ENCODE measurements at places on chromosomes 1 and 21.

DNA sequence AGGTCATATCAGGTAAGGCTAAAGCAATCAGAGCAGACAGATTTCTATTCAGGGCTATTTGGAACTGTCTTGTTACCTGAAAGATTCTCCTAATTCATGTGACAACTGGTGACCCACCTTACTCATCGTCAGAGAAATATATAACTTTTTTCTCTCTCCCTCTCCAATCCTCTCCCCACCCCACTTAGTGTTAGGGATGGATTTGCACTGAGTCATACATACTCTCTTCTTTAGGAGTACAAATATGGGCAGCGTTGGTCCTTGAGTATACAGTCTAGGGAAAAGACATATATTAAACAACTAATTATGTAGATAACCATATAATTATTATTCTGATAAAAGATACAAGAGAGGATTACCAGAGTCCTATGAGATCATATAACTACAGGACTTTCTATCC, 246.3 kb downstream of the HHIPL2 start:
- DNase-seq, result no peak

DNA sequence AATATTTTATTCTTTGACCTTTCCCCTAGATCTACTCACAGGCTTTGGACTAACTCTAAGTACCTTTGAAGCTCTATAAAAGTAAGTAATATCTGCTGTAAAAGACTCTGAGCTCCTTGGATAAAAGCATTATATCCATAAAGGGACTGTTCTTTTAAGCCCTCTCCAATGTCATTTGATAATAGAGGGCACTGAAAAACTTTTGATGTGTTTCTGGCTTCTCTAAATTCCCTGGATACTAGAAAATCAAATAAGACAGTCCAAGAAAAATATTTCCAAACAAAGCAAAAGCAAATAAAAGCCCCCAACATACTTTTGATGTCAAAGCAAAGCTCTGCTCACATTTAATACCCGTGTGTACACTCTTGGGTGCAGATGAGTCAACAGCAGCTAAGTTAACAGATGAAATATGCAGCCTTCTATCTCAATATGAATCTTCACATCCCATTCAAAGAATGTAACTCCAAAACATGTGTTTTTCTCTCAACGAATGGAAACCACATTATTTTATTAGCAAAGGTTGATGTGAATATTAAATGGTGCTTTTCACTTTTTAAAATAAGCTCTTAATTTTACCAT, 230.3 kb downstream of the CENPF start:
- no peak for DNase-seq

- DNase-seq, result no peak
Observed at GRCh38 chr21:30563072-30563471, 2.0 kb upstream of the KRTAP19-7 start.

- DNase-seq, result peak; percentile 34
Observed at GRCh38 chr1:204294357-204294756, 65.4 kb downstream of the PLEKHA6 start.

GRCh38 chr1:88504601-88505000, 179.5 kb upstream of the PKN2 start:
- no peak for DNase-seq

- DNase-seq, result no peak
Observed at GRCh38 chr1:159173320-159173719, 1.9 kb downstream of the CADM3 start.

- no peak for DNase-seq
Observed at GRCh38 chr1:109877317-109877771, 33.3 kb upstream of the CSF1 start.

GRCh38 chr1:92886886-92887419, 55.1 kb downstream of the RPL5 start:
- DNase-seq, result no peak

GRCh38 chr1:13593511-13594131, 10.0 kb downstream of the PDPN start:
- DNase-seq, result peak; percentile 13

DNA sequence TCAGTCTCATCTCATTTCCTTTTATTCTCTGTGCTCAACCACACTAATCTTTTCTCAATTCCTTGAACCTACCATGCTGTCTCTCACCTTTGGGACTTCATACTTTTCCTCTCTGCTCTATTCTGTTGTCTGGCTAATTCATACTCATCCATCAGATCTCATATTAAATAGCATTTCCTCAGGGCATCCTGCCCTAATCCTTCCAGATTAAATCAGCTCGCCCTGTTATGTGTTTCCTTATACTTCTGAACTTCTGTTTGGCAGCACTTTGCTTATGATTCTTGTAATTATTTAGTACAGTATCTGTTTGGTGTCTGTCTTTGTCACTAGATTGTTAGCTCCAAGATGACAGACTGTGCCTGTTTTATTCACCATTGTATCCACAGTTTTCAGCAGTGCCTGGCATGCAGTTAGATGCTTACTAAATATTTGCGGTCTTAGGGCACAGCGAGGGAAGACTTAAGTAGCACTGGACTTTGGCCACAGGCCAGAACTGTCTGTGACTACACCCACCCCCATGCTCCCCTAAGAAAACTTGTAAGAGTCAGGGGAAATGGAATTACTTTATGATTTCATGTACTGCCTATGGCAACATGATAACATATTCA, 9.9 kb upstream of the CAP1 start:
- no peak for DNase-seq

GRCh38 chr1:59391212-59392179, 94.6 kb downstream of the FGGY start:
- no peak for DNase-seq

DNA sequence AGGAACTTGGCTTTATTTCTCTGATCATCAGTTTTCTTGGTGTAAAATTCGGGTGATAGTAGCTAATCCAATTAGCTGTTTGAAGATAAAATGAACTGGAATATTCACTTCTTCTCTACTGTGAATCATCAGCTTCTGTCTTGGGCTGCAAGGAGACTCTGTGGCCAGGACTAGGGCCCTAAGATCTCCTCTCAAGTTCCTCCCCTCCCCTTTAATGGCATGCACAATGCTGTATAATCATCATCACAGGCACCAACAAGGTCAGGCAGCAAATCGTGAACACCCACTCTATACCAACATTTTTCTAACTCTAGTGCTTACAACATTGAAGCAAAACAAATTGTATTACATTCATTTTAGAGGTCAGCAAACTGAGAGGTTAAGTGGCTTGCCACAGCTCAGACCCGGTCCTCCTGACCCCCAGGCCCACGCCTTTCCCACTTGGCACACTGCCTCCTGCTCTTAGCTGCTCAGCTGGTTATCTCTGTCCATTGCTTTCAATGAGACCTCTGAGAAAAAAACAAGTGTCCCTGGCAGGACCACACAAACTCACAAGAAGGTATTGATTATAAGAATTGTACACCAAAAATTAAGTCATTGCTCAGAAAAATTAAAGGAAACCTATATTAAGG, 31.8 kb downstream of the LRRC52 start:
- no peak for DNase-seq

GRCh38 chr1:10796029-10796944, at the start of gene CASZ1:
TSS of gene CASZ1 (minus strand) at chr1:10796646. CDS start at chr1:10693889, 102,757 bp downstream.
- peak; percentile 90 for DNase-seq

DNA sequence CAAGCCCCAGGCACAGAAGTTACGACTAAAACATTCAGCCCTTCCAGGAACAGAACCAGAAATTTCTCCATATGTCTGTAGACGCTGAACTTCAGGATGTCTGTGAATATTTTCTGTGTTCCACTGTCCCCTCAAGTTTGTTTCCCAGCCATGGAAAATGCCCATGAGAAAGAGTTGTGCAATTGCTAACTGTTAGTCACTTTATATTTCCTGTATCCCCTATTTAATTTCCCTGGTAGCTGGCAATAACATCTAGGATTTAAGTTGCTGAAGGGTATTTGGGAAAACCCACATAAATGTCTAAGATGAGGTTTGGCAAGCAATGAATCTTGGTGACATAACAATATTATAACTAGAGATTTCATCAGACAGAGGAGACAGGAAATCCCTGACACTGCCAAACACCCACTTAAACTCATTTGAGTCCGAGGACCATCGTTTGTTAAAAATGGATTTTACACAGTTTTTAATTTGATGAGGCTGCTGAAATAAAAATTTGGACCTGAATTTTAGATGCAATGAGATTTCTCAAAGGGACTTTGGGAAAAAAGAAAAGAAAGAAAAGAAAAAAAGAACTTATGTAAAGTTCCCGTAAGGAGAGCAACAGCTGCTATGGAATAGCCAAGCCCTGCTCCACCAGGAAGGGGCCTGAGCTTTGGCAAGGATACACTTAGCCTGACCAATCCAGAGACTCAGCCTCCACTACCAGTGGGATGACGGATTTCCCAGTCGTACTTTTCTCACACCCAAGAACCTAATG, 21.8 kb upstream of the ERRFI1 start:
- DNase-seq, result peak; percentile 79

DNA sequence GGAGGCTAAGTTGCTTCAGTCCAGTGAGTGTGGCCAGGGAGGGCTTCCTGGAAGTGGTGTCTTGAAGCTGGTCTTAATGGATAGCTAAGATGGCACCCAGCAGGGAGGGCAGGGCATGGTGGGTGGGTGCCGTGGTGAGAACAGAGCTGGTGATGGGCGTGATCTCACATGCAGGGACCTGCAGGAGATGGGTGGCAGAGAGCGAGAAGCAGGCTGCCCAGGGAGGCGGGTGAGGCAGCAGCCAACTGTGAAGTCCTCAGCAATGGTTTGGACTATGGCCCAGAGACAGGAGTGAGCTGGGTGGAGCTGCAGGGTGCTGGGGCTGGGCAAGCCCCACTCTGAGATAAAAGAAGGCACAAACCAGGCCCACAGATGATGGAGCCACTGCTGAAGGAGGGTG, 50.7 kb downstream of the UMODL1 start:
- no peak for DNase-seq

- DNase-seq, result no peak
Observed at GRCh38 chr1:150999926-151000325, 6.8 kb downstream of the MINDY1 start.

- DNase-seq, result peak; percentile 66
Observed at GRCh38 chr1:232440325-232441035, 189.5 kb downstream of the SIPA1L2 start.

GRCh38 chr1:157101149-157101548, 1.5 kb upstream of the ETV3L start:
- no peak for DNase-seq

GRCh38 chr1:51969038-51969705, 21.3 kb downstream of the RAB3B start:
- peak; percentile 95 for DNase-seq

GRCh38 chr1:161342177-161342576, 25.5 kb downstream of the CFAP126 start:
- DNase-seq, result no peak

DNA sequence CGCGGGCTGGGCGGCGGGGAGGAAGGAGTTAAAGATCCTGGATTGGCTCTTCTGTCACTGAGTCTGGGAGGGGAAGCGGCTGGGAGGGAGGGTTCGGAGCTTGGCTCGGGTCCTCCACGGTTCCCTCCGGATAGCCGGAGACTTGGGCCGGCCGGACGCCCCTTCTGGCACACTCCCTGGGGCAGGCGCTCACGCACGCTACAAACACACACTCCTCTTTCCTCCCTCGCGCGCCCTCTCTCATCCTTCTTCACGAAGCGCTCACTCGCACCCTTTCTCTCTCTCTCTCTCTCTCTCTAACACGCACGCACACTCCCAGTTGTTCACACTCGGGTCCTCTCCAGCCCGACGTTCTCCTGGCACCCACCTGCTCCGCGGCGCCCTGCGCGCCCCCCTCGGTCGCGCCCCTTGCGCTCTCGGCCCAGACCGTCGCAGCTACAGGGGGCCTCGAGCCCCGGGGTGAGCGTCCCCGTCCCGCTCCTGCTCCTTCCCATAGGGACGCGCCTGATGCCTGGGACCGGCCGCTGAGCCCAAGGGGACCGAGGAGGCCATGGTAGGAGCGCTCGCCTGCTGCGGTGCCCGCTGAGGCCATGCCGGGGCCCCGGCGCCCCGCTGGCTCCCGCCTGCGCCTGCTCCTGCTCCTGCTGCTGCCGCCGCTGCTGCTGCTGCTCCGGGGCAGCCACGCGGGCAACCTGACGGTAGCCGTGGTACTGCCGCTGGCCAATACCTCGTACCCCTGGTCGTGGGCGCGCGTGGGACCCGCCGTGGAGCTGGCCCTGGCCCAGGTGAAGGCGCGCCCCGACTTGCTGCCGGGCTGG, at the start of gene NPR1:
Gene NPR1, plus strand, starts transcription at position 170 of the 818 bp plus-strand sequence. Its CDS starts 421 bp downstream, at position 591.
- no peak for DNase-seq

- no peak for DNase-seq
Observed at GRCh38 chr1:200793677-200794076, 55.0 kb downstream of the CAMSAP2 start.

DNA sequence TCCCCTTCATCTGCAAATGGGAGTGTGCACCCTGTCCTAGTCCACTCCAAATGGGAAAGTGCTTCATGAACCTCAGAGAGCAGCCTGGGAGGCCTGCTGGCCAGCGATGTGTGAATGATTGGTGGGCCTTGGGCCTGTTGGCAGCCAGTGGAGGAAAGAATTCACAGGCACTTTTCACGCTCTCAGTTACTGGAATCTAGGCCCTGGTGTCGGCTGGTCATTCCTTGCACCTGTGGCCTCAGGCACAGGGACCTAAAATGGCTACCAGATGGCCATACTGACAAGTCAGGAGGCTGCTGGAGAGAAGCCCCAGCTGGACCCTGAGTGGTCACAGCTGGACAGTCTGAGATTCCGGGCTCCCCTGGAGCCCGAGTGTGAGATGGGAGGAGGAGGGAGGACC, 18.4 kb upstream of the EDN2 start:
- no peak for DNase-seq

- DNase-seq, result no peak
Observed at GRCh38 chr1:1594602-1595260, 5.2 kb downstream of the FNDC10 start.

GRCh38 chr1:15342408-15342967, 67.2 kb upstream of the EFHD2 start:
- no peak for DNase-seq

GRCh38 chr1:24236789-24237371, 49.8 kb upstream of the IFNLR1 start:
- DNase-seq, result peak; percentile 34

DNA sequence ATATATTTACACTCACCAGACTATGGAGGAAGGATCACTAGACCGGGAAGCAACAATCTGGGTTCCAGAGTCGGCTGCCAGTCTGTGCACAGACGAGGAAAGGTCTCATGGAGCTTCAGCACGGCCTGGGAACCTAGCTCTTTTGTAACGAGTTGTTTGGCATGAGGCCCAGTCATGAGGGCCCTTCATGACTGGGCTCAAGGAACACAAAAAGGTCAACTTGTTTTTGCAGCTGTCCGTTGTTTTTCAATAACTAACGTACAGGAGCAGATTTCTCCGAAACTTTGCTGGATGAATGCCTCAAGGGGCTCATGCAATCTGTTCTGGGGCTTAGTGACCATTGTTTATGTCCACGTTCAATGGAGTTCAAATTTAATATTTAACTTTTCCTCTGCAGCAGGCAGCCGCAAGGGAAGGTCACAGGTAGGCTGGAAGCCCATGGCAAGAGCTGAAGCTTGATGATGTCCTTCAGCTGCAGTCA, 5.9 kb upstream of the STUM start:
- DNase-seq, result no peak

Measured in RKO (cell line).